ENCODE measurements at places on chromosomes 6 and 20.

GRCh38 chr6:152091851-152092341 is 284.4 kb downstream of the ESR1 start:
- DNase-seq = no peak

GRCh38 chr6:56677559-56677958 is 34.9 kb upstream of the DST start:
- DNase-seq = peak; percentile 49

- DNase-seq = no peak
Observed at GRCh38 chr6:137852346-137852745, 14.7 kb upstream of the TNFAIP3 start.

GRCh38 chr20:46302106-46302505 is 6.2 kb downstream of the CDH22 start:
- no peak for DNase-seq

DNA sequence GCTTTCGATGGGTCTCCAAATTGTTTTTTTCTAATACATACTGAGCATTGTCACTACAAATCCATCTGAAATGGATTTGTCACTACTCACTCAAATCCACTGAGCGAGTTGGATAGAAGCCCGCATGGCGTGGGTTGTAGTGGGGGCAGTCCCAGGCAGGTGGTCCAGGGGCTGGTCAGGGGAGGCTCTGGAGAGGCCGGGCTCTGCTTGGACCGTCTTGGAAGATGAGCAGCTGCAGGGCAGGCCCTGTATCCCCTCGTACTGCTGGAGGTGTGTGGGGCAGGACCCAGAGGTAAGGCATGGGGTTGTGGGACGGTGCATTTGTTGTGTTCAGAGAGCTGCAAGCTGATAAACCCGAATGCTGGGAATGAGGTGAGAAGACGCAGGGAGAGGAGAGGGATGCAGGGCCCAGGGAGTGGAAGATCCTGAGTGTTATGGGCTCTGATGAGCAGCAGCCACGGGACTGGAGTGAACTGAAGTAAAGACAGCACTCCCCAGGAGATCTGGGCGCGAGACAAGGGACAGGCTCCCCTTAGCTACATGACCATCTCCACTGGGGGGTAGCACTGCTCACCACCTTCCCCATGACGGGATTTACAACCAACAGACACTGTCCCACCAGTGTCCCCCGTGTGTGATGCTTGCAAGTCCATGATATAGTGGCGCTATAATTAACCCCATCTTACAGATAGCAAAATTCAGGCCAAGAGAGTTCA is 45.9 kb downstream of the PSMG4 start:
- no peak for DNase-seq

GRCh38 chr20:8213831-8214587 is 81.9 kb downstream of the PLCB1 start:
- DNase-seq = no peak

GRCh38 chr6:74577619-74578018 is 628.2 kb downstream of the COL12A1 start:
- DNase-seq = no peak

DNA sequence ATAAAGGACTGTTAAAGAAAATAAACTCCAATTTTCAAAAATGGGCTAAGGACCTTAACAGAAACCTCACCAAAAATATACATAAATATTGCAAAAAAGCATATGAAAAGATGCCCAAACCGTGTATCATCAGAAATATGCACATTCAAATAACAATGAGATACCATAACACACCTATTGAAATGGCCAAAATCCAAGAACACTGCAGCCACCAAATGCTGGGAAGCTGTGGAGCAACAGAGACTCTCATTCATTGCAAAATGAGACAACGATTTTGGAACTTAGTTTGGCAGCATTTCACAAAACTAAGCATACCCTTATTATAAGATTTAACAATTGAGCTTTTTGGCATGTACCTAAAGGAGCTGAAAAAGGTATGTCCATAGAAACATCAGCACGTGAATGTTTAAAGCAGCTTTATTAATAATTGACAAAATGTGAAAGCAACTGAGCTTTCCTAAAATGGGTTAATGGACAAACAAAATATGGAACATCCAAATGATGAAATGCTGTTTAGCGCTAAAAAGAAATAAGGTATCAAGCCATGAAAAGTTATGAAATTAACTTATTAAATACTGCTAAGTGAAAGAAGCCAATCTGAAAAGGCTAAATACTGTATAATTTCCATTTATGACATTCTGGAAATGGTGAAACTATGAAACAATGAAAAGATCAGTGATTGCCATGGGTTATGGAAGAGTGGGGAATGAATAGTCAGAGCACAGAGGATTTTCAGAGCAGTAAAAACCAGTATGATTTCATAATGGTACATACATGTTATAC is 592.6 kb upstream of the ADGRB3 start:
- DNase-seq = no peak

GRCh38 chr20:63636752-63637628 is 10.1 kb upstream of the GMEB2 start:
- no peak for DNase-seq

DNA sequence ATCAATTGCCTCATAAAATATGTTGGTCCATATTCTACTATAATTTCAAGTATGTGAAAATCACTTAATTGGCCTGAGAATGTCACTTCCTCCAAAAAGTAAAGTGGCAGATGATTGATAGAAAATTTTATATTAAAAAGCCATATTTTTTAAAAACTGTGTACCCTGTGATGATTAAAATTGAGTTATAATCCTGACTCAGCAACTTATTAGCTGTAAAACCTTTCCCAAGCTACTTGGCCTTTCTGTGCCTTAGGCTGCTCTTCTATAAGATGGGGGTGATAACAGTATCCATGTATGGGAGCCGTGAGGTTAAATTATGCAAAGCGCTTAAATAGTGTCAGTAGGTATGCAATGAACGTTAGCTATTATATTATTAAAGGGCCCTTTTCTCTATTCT is 524.4 kb downstream of the TFAP2A start:
- no peak for DNase-seq

DNA sequence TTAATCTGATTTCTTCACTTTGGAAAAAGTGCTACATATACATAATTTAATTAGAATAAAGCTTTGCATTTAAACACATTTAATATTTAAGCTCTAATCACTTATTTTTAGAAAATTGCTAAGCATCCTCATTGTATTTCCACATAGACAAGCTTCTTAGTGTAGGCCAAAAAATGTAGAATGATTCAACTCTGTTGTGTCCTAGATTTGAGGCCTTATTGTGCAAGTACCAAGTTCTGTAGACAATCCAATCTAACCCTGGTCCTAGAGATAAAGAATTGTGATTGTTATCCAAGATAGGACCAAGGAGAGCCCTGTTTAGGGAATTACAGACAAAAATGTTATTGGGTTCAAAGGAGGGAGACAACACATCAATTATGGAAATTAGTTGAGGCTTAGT is 27.6 kb downstream of the MRAP2 start:
- DNase-seq = no peak

DNA sequence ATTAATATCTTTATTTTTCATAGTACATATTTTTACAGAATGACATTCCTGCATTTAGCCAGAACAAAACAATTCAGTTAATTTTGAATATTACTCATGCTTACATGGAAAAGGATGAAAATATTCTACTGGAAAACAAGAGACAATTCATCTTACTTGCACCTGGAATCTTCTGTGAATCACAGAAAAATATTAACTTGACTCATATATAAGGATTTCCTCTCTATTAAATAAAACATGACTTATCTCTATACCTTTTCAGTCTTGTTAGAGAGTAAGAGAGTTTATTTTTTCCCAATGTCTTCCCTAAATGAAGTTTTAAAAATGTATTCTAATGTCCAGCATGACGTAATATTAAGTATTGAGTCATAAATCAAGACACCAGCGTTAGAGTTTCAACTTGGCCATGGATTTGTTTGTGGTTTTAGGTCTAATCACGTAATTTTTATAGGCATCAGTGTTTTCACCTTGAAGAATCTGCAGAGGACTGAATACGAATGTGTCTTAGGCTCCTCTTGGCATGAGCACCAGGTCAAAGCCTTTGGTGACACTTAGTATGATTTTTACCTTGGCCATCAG is 445.1 kb upstream of the JAG1 start:
- DNase-seq = no peak

DNA sequence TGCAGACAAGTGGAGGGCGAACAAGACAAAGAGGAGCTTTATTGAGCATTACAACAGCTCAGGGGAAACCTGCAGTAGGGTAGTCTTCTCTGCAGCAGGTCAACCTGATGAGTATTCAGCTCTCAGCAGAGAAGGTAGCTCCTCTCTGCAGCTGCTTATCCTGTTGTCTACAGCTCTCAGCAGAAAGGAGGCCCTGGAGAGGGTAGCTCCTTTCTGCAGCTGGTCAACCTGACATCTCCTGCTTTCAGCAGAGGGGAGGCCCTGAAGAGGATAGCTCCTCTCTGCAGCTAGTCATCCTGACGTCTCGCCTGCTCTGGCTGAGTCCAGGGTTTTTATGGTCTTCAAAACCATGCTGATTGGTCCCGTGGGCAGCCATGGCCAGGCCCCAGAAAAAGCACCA is 113.6 kb downstream of the CD24 start:
- no peak for DNase-seq

DNA sequence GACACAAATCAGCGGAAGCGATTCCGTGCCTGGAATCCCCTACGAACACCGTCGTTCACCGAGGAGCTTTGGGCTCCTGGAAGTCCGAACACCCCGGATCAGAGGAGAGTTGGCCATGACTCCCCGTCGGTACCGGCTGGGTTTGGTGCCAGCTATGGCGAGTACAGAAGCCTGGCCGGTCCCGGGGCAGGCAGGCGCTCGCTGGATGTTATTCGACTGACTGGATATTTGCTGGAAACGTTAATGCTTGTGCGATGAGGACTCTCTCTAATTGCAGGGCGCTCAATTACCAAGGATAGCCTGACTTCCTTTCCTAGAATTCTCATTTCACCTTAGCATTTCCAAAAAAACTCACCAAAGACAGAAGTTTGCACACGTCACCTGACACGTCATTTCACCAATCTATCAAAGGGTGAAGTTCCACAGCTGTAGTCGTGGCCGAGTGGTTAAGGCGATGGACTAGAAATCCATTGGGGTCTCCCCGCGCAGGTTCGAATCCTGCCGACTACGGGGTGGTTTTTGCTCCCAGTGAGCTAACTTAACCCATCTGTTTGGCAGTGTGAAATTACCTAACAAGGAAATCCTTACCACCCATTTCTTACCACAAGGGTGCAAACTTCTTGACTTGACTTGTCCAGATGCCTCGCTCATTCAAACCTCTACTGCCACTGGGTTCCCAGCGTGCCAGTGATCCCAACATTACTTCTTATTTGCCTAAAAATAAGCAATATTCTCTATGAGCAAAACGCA is 22.7 kb upstream of the ZNF184 start:
- DNase-seq = peak; percentile 54

GRCh38 chr6:82597201-82597600 is 233.6 kb downstream of the TPBG start:
- no peak for DNase-seq

- no peak for DNase-seq
Observed at GRCh38 chr20:52110456-52110855, 81.1 kb downstream of the ZFP64 start.

DNA sequence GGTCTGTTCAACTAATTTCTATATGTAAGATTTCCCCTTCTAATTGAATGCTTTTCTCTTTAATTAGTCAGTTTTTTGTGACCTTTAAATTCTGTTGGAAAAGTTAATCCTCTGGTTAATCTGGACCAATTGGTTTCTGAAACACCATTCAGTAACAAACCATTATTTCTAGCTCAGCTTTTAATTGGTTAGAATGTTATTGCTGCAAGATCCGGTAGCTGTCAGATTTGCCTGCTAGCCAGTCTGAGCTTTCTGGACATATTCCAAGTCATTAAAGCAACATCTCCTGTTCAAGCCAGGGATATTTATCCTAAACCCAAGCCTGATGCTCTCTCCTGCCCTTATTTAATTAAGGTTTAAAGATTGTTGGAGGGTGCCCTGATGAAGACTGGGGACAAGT is 55.1 kb upstream of the FBXL4 start:
- no peak for DNase-seq

- no peak for DNase-seq
Observed at GRCh38 chr6:99362678-99363268, 13.3 kb upstream of the FAXC start.

DNA sequence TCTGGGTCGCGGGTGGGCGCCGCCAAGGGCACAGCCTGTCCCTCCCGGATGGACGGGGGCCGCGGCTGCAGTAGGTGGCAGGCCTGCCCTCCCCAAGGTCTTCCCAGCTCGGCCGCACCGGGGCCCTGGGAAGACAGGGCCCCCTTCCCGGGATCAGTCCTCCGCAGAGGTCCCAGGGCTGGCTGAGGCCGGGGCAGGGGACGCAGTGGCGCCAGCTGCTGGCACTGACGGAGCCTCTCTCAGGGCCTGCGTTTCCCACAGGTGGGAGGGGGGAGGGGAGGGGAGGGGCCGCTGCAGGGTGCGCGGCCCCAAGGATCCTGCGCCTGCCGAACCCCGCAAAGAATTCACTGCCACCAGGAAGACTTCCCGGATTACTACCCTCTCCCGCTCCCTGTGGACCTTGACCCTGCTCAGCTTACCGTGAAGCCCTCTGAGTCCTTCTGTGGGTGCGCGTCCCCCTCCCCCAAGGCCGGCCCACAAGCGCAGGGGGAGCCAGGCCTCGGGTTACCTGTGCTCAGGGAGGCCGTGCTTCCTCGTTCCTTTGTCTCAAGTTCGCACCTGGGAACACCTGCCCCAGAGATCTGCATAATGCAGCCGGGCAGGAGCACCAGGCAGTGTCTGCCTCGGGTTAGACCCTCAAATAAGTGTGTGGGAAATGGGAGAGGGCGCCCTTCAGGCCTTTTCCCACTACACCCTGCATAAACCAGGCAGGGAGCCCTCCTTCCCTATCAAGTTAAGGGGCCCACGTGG is 5.1 kb downstream of the LZTS3 start:
- DNase-seq = no peak

GRCh38 chr20:4006640-4007039 is 8.7 kb downstream of the RNF24 start:
- no peak for DNase-seq

DNA sequence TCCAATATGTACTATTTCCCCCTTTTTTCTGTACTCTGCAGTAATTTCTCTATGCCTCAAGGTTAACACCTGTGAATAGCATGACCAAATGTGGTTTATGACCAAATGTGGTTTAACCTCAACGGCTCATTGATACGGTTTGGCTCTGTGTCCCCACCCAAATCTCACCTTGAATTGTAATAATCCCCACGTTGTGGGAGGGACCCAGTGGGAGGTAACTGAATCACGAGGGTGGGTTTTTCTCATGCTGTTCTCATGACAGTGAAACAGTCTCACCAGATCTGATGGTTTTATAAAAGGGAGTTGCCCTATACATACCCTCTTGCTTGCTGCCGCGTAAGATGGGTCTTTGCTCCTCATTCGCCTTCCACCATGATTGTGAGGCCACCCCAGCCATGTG is 18.7 kb downstream of the DEK start:
- no peak for DNase-seq

- no peak for DNase-seq
Observed at GRCh38 chr20:4554346-4554745, 167.4 kb upstream of the PRND start.

GRCh38 chr20:50220093-50220893 is 29.7 kb downstream of the CEBPB start:
- no peak for DNase-seq

- DNase-seq = no peak
Observed at GRCh38 chr20:16434062-16434664, 139.1 kb downstream of the KIF16B start.

GRCh38 chr6:134073161-134073560 is 20.7 kb upstream of the SLC2A12 start:
- DNase-seq = no peak

GRCh38 chr20:2299301-2299700 is 3.5 kb downstream of the TGM3 start:
- no peak for DNase-seq

Data from SW 1271 (cell line).